Substantia nigra (tissue), 51 donors: ENCODE measurements at places on chromosomes 5 and 9.

DNA sequence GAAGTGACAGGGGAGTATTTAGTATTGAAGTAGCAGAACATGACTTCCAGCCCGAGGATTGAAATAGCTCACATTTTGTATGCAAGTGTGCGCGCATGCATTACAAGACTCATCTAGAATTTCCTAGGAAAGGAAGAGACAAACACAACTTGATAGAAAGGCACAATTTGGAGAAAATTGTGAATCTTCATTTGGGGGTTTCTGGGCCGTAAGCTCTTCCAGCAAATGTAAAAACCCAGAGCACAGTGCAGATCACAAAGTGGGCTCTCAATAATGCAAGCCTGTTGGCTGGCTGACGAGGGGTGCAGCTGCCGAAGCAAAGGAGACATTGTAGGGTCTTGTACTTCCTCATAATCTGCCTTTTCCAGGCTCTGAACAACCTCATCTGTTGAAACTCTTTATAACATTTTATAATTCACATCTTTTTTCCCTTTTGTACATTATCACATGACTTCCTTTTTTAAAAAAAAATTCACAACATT is 109.0 kb downstream of the BAAT start:
- DNase-seq: no peak

GRCh38 chr9:27280860-27281259 is 16.1 kb downstream of the EQTN start:
- no peak for DNase-seq

GRCh38 chr9:21060919-21061561 is 16.7 kb downstream of the IFNB1 start:
- DNase-seq: no peak

GRCh38 chr9:7360513-7360912 is 439.1 kb downstream of the DMAC1 start:
- DNase-seq: no peak

DNA sequence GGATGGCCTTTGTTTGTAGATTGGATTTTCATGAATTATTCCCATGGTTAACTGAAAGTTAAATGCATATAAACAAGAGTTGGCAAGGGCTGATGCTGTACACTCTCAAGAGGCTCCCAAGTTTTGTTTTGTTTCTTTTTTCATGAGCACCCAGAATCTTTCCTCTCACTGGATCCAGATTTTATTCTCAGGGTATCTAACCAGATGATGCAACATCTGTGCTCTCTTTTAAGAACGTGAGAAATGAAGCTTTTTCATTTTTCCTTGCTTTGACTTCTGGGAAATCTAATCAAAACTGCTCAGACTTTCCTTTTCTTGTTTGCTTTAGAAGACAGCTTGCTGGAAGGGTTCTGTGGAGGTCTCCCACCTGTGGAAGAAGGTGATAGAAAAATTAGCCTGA is 142.7 kb upstream of the SLC12A2 start:
- DNase-seq: no peak

DNA sequence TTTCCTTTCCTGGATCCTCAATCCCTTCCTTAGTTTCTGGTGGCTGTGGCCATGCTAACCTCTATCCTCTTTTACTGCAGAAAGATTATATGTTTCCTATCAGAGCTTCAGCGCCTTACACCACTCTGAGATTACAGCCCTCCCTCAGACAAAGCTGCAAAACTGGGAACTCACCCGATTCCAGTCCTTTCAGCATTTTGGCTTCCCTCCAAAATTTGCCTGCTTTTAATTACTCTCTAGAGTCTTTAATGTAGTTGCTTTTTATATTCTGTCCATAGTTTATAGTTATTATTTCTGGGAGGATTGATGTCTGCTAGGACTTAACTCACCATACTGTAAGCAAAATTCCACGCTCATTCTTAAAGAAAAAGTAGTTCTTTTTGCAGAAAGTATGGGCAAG is 110.2 kb downstream of the NSG2 start:
- DNase-seq: no peak

- DNase-seq: no peak
These were observed 21.9 kb upstream of the DUSP1 start for GRCh38 chr5:172792701-172793570.

DNA sequence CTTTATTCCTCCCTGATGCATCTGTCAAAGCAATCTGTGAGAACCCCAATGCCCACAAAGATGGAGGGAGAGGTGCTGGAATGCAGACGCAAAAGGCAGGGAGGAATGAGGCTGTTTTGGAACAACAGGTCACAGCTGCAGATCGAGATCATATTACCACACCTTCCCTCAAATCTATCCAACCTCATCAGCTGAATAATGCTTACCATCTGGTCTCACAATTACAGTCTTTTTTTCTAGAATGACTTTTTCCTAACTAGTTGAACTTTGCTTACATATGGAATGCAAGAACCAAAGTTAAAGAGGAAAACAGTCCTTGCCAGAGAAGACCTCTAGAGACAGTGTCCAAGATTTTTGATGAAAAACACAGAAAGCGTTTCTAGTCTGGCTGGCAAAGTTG is 158.1 kb downstream of the LPAR1 start:
- DNase-seq: no peak

DNA sequence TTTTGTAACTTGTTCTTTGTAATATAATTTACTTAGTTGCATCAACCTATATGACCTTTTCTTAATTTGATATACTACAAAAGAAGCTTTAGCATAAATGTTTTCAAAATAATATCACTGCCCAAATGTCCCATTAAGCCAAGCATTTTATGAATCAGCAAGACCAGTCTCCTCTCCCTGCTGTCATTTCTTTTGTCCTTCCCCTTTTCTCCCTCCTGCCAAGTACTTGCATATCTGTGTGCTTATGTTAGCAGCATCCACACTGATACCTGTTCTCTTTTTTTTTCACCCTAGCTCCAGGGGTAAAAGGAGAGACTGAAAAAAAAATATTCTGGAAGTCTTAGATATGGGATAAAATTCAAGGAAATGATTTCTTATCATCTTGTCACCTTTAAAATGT is 69.7 kb downstream of the ZSWIM6 start:
- DNase-seq: no peak

- no peak for DNase-seq
These were observed 176.6 kb downstream of the CACNA1B start for GRCh38 chr9:138053996-138054752.

DNA sequence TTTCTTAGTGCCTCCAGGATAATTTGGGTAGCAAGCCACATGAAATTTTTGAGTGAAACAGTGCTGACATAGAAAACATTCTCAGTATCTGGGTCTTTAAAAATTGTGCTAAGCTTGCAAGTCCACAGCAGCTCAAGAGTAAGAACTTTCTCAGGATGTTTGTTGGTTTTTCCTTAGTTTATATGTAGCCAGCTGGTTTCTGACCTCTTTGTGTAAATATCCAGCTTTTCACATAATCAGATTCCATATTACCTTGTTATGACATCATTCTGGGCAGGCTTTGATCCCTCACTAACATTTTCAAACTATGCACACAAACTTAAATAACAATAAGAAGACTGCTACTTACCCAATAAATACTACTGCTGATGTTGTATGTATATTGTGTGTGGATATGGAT is 82.9 kb upstream of the VCAN start:
- no peak for DNase-seq

DNA sequence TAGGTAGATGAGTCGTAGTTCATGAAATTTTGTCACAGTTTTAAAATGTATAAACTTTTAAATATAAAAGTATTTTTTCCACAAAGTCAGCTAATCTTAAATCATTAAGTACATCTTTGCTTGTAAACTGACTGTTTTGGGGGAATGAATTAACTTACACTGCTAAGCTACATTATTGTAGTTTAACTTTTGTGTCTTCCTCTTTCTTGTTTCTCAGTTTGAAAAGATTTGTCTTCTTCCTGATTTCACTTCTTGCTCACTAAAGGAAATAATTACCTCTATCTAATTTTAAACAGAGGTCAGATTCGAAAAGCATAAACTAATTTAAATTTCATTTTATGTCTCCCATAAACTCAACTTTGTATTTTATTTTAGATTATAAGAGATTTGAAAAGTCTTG is 5.7 kb downstream of the NIPSNAP3B start:
- no peak for DNase-seq

GRCh38 chr5:128009403-128009802 is 74.2 kb upstream of the SLC12A2 start:
- DNase-seq: no peak
